ENCODE measurements at places on chromosomes 2 and 18.

DNA sequence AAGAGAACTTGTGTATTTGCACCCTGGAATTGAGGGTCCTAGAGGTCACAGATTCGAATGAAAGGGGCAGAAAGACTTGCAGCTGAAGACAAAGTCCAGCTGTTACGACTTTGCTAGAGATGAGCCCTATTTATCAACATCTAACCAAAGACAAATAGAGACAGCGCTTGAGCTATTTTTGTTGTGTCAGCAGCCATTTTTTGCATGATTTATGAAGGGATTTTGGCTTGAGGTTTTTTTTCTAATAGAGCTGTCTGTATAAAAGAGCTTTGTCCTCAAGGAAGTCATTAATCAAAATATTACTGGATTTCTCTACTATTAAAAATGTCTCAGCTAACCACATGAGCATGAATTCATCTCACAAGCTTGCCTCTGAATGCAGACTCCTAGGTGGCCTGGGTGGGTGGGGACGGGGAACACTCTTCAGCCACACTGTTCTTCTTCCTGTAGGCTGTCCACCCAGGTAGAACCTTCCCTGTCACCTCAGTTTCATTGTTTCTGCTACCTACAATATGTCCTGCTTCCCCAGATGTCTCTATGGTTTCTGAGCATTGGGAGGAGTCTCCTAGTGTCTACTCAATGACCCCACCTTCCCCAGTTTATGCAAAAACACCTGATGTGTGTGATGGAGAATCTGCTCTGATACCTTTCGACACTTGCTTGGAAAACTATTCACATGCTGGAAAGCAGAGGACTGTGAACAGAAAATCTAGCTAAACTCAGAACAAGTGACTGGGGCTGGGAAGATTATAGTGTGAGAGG, 7.2 kb upstream of the CD226 start:
- no peak for DNase-seq

DNA sequence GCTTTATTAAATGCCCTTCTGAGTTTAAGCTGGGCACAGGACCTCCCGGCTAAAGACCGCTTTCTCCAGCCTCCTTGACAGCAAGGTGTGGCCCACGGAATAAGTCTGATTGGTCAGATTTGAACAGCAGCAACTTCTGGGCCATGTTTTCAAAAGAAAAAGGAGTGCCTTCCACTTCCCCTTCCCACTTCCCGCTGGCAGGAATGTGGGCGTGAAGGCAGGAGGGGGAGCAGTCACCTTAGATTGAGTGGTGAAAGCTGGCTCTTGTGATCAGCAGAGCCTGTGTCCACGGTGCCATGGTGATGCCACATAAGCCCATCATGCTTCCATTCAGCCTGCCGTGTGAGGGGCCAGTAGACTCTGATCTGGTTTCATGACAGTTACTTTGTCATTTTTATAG, 136.6 kb upstream of the GLI2 start:
- DNase-seq: no peak

GRCh38 chr2:173986805-173987204, 21.6 kb upstream of the SP3 start:
- DNase-seq: no peak

GRCh38 chr2:200302940-200303727, 3.4 kb upstream of the SPATS2L start:
- no peak for DNase-seq

- no peak for DNase-seq
Observed at GRCh38 chr2:145841973-145842372, 1322.1 kb upstream of the ZEB2 start.

DNA sequence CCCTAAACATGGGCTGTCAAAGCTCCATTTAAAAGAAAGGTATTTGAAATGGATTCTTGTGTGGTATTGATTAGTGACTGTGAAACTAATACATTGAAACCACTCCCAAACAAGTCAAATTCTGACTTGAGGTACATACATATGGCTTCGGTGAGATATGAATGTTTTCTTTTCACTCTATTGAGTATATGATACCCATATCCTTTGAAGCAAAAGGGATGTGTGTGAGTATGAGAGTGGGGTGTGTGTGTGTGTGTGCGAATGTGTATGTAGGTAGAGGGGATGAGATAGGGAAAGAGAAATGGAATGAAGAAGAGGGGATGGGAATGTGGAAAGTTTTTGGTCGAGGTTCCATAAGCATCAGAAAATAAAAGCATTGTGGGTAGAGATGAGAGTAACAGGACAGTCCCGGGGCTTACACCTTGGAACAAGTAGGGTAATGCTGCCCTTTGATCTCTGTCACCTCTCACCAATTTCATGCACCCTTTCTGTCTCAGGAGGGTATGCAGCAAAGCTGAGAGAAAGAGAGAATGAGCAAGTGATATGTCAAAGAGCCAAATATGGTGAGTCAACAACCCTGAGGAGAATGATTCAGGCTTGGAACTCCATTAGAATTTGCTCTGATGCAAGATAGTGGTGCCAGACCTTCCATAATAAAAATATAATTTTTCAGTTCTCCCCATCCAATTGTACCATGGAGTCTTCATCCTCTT, 64.0 kb upstream of the ZEB2 start:
- DNase-seq: no peak

GRCh38 chr2:32806857-32807256, 139.9 kb upstream of the LTBP1 start:
- no peak for DNase-seq

DNA sequence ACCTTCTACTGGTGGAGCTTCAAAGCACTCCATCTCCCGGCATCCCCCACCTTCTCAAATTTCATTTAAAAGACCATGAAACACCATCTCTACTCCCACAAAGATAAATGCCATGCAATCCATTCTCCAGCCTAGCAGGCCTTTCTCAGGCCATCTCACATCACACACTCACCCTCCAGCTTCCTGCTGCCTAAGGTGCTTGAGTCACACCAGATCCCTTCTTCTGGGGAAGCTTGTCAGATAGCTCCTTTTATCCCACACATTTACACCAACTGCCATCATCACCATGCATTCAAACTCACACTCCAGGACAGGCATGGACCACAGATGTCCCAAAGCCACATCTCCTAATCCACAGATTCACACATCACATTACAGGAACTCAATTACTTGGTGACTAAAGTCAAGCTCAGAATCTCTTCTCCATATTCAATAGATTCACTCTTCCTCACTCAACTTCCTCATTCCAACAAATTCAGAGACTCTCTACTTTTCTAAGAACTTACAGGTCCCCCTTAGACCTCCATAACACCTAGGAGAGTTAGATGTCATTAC, 292.5 kb downstream of the TNS1 start:
- DNase-seq: no peak

DNA sequence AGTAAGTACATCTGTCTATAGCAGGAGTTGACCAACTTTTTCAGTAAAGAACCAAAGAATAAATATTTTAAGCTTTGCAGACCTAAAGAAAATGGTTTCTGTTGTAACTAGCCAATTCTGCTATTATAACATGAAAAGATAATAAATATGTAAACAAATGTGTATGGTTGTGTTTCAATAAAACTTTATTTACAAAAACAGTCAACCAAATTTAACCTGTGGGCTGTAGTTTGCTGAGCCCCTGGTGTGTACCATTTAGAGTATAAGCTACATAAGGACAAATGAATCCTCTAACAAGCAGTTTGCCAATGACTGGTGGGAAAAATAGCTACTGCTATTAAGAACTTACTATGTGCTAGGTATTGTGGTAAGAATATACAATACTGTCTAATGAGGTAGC, 79.4 kb downstream of the MAIP1 start:
- DNase-seq: no peak

DNA sequence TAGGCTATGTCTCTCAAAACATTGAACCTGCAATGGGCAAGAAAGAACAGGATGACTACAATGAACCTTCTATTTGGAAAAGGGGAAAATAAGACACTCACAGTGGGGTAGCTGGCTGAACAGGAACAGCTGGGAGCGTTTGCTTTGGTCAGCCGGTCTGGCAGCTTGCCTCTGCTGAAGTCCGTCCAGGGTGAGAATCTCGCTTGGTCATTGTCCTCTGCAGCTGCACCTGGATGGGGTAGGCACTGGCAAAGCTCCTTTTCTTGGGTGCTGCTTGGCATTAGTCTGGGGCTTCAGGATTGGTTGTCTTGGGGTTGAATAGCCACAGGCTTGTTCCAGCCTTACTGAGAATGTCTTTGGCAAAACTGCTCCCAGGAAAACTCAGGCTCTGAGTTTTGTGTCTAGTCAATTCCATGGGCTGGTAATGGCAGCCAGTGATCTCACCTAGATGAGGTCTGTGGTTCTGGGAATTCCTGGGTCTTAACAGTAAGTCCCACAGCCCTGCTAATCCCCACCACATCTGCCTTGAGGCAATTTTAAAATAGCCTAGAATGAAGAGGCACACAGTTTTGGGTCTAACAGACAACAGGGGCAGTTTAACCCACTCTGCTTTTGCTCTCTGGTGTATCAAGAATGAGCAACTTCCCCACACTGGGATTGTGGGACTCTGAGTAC, 13.4 kb downstream of the NEDD4L start:
- no peak for DNase-seq

- DNase-seq: no peak
Observed at GRCh38 chr18:60905699-60906098, 427.5 kb upstream of the CDH20 start.

GRCh38 chr2:18171191-18172139, 293.0 kb downstream of the KCNS3 start:
- no peak for DNase-seq

GRCh38 chr2:166238176-166238575, 110.4 kb upstream of the SCN1A start:
- no peak for DNase-seq

- no peak for DNase-seq
Observed at GRCh38 chr2:52879561-52879960, 888.0 kb upstream of the CHAC2 start.

GRCh38 chr18:74562775-74563174, 28.5 kb downstream of the CNDP1 start:
- DNase-seq: no peak

- no peak for DNase-seq
Observed at GRCh38 chr18:3397786-3398185, 52.2 kb upstream of the TGIF1 start.

GRCh38 chr2:10064932-10065772, 15.1 kb downstream of the CYS1 start:
- DNase-seq: no peak

GRCh38 chr2:79596403-79596802, 83.6 kb downstream of the CTNNA2 start:
- DNase-seq: no peak

GRCh38 chr2:44055229-44055628, 59.4 kb upstream of the LRPPRC start:
- DNase-seq: no peak

Data from NCI-H510A treated with DMSO at 0.1 percent for 48 hours (cell line).